Aorta (tissue), 5 donors: ENCODE measurements at places on chromosomes 12 and 14. TPM values are rescaled to one million over a fixed set of nuclear protein-coding genes. Genes with fewer than 3 reads are reported as not detected.
A peak's percentile ranks its signal among the peaks of the same experiment; 100 is the strongest.

- DNase-seq: no peak
- no peak overlapping the region for H3K4me3 ChIP-seq
- no peak overlapping the region for H3K27ac ChIP-seq
- H3K36me3 ChIP-seq: peaks cover 3% of the 10 kb centered on the region
- H3K27me3 ChIP-seq: no peaks in the 10 kb centered on the region
These were observed 3.7 kb downstream of the TDG start for GRCh38 chr12:103969391-103969790.

GRCh38 chr12:76470028-76470939 is 89.3 kb downstream of the OSBPL8 start:
- no peaks in the 10 kb centered on the region for H3K27me3 ChIP-seq
- no peaks in the 10 kb centered on the region for H3K36me3 ChIP-seq
- H3K4me3 ChIP-seq: no peak overlapping the region
- DNase-seq: no peak

DNA sequence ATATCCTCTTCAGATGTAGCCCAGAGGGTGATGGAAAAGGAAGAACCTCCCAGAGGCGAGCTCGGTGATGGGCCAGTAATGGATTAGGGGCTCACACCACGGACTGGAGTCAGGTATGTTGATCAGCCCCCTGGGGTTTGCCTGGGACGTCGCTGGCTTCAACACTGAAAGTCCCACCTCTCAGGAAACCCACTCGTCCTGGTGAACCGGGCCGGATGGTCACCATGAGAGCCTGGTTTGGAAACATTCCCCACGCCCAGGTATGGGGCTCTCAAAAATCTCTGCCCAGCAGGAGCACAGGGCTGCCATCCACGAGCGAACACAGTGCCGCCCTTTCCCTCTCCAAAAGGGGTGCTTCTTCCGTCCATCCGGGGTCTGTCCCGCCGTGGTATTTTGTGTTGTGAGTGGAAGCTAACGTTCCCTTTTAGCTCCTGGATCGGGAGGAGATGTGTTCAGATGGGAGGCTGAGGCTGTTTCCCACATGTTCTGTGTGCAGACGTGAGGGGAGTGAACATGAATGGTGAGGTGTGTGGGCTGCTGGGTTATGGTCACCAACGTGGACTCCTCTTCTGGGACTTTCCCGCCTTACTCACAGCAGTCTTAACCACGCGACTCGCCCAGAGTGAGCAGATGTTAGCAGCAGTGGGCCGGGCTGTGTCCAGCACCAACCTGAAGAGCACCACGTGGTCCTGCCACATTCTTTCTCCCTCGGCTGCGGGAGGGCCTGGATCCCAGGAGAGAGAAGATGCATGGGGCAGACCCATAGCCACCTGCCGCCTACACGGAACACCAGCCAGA is 139.2 kb downstream of the KIF26A start:
- H3K27ac ChIP-seq: no peak overlapping the region
- H3K4me1 ChIP-seq: no peaks in the 10 kb centered on the region
- H3K36me3 ChIP-seq: no peaks in the 10 kb centered on the region
- H3K27me3 ChIP-seq: no peaks in the 10 kb centered on the region
- DNase-seq: peak; percentile 64

RIPK3 gene
- total RNA-seq: 15.8 TPM

- H3K4me3 ChIP-seq: peak overlapping the region; percentile 49
- no peak for DNase-seq
- no peaks in the 10 kb centered on the region for H3K4me1 ChIP-seq
- peaks cover 2% of the 10 kb centered on the region for H3K36me3 ChIP-seq
- no peaks in the 10 kb centered on the region for H3K27me3 ChIP-seq
- H3K27ac ChIP-seq: no peak overlapping the region
These were observed 706 bp downstream of the PRMT5 start for GRCh38 chr14:22928237-22929103.

DNA sequence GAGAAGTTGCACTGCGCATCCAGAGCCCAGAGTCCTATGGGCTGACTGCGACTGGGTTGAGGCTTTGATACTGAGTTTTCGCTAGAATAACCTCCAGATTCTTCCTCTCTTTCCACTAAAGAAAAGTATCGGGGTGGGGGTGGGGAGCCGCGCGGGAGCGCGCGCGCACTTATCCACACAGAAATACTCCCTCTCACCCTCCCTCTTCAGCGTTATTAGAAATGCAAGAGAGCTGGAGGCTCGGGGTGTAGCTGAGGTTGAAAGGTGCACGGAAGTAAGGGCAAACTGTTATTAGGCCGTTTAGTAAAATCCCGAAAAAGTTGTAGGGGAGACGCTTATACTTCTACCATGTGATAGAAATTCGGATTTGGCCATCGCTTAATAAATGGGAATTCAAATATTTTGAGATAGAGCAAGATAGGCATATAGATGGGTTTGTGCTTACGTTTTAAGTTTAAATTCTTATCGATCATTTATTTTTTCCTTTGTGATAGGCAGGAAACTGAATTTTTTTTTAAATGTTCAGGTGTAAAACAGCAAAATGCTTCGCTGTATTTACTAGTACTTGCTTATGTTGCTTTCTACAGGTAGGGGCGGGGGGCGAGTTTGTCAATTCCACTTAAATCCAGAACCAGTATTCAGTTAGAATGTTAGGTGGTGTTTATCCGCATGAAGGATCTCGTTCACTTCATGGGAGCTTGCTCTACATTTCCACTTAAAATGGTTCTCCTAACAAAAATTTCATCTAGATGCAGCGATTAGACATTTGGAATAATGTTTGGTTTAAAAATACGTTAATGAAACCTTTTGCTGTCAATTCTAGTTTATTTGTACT is 1.1 kb downstream of the ARHGAP5 start:
- H3K36me3 ChIP-seq: no peaks in the 10 kb centered on the region
- H3K4me1 ChIP-seq: no peaks in the 10 kb centered on the region
- no peaks in the 10 kb centered on the region for H3K27me3 ChIP-seq
- H3K4me3 ChIP-seq: peak overlapping the region; percentile 98
- H3K27ac ChIP-seq: peak overlapping the region; percentile 83
- DNase-seq: no peak

EEF1AKMT3 gene
- total RNA-seq: 8.4 TPM

DNA sequence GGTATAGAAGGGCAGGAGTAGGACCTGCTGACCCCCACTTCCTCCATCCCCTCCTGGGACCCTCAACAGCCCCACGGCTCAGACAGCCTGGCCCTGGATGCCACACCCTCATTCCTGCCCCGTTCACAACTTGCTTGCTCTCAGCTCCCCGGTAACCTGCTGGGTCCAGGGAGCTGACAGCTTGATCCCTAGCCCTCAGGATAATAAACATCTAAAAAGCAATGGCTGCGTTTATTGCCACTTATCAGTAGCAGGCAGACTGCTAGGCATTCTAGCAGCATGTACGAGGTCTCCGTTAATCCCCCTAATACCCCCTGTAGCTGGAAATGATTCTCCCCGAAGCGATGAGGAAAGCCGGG is 24.3 kb upstream of the RPLP0 start:
- no peak for DNase-seq
- H3K36me3 ChIP-seq: no peaks in the 10 kb centered on the region
- H3K4me3 ChIP-seq: no peak overlapping the region
- H3K27me3 ChIP-seq: no peaks in the 10 kb centered on the region
- no peak overlapping the region for H3K27ac ChIP-seq

DNA sequence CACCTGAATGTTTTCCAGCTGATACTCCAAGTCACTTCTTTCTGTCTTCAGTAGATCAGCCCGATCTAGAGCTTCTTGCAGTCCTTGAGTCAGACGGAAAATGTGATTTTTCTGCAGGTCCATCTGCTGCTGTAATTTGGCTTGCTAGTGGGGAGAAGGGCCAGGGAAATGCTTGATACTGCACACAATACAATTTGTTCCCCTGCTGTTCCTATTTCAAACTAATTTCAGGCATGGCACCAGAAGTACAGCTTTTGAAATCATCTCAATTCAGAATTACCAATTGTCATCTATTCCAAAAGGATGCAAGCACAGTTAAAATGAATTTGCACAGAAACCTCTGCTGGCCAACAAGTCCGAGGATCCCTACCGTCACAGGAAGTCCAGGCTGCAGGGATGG is 53.4 kb downstream of the PRKAB1 start:
- H3K4me3 ChIP-seq: no peak overlapping the region
- no peaks in the 10 kb centered on the region for H3K4me1 ChIP-seq
- no peaks in the 10 kb centered on the region for H3K36me3 ChIP-seq
- H3K27ac ChIP-seq: no peak overlapping the region
- DNase-seq: no peak

GRCh38 chr12:98229540-98229924 is 285.9 kb upstream of the TMPO start:
- DNase-seq: no peak
- no peaks in the 10 kb centered on the region for H3K27me3 ChIP-seq
- no peak overlapping the region for H3K4me3 ChIP-seq
- no peaks in the 10 kb centered on the region for H3K36me3 ChIP-seq
- H3K27ac ChIP-seq: no peak overlapping the region
- H3K4me1 ChIP-seq: no peaks in the 10 kb centered on the region
